ENCODE measurements at places on chromosomes 13 and 19.

DNA sequence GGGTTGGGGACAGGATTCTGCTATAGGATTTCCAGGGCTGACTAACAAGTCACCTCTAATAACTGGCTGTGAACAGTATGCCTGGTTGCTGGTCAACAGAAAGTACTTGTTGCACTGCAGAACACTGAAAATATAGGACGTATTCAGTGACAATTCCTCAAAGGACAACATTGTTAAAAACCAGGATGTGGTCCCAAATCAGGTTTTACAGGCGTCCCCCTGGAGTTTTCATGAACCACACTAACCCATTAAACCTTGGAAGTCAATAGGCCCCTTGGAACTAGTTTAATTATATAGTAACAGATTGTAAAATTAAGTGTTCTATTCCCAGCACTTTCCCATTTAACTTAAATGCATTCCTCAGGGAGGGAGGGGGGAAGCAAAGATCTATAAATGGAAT, 495.4 kb downstream of the TBC1D4 start:
- DNase-seq: no peak

GRCh38 chr19:41689993-41690800, 2.1 kb upstream of the CEACAM7 start:
- DNase-seq: no peak

DNA sequence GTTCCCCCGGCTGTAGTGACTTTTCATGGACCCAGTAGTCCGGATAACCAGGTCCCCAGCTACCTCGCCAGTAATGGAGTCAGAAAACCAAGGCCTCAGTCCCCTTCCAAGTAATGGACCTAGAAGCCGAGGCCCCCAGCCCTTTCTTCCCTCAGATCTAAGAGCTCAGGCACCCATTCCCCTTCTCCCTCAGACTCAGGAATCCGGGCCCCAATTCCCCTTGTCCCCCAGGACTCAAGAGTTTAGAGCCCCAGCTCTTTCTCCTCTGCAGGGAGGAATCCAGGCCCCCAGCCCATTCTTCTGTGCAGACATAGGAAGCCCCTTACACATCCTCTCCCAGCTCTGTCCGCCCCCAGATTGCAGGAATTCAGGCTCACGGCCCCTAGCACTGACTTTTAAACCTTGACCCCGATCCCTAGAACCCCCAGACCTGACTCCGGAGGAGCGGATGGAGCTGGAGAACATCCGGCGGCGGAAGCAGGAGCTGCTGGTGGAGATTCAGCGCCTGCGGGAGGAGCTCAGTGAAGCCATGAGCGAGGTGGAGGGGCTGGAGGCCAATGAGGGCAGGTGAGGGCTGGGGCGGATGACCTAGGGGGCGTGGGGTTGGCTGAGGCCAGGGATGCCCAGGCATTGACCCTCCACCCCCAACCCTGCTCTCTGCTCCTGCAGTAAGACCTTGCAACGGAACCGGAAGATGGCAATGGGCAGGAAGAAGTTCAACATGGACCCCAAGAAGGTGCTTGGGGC, 938 bp downstream of the CYTH2 start:
- DNase-seq: no peak

DNA sequence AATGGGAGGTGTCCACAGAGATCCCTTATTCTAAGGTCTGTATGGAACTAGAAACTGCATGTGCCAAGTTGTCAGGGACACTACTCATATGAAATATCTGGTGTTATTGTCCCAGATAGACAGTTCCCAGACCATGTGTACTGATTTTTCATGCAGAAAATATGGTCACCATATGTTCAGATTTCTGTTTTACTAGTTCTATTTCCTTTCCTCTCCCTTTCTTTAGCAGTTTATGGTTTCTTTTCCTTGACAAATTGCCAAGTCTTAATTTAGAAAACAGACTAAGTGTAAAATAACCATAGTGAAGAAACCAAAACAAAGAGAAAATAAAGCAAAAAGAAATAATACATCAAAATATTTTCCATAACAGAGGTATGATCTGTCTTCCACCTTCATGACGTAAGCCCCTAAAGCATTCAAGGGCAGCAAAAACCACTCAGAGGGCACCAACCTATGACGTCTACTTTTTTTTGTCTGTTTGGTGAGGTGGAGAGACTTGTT, 248.5 kb downstream of the KCTD12 start:
- no peak for DNase-seq

GRCh38 chr19:12701596-12702282, 5.3 kb upstream of the FBXW9 start:
- DNase-seq: no peak

DNA sequence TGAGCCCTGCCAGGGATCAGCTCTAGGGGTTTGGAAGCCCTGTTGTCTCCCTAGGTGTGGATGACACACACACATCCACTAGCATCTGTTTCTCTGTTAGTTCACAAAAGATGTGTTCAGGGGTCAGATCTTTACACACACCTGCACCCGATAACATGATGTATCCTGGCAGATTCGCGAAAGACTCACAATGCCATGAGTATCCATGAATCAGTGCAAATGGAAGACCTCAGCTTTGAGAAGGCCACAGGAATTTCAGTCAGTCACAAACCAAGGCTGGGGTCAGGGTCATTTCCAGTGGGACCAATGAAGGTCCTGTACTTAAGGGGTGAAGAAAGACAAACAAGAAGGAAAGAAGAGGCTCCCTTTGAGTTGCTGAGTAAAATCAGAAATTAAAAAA, 898.2 kb downstream of the UQCRFS1 start:
- DNase-seq: no peak
